NCI-H2029 treated with DMSO at 0.1 percent for 48 hours (cell line): ENCODE measurements at places on chromosomes 1 and 21.

DNA sequence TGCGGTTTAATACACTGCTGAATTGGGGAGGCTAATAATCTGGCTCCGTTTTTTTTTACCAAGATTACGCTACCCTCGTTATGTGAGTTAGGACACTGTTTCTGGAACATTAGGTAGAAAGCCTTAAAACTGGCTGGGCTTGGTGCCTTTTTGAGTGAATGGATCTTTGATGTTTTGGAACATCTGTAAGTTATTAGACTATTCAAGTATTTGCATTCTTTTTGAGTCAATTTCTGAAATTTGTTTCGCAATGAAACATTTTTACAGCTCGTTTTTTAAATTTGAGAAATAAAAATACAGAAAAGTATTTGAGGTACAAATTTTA, 106.9 kb downstream of the LTN1 start:
- no peak for DNase-seq

DNA sequence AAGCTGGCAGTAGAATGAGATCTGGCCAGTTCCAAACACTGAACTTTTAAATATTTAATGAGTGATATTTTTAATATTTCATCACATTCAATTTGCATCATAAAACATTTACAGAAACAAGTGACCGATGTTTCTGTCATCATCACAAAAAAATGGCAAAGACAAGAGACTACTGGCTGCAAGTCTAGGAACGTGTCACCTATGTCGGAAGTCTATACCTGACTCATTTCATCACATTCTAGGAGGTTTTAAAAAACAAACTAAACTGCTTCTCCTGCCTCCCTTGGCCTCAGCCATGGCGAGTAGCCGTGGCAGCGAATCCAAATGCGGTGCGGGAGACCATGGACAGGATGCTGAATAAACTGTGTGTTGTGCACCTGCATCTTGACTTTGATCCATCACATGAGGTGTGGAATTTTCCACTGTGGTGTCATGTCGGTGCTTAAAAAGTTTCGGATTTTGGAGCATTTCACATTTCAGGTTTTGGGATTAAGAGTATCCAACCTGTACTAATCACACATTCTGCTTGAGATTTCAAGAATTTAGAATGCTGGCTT, 43.1 kb downstream of the CLSTN1 start:
- no peak for DNase-seq

DNA sequence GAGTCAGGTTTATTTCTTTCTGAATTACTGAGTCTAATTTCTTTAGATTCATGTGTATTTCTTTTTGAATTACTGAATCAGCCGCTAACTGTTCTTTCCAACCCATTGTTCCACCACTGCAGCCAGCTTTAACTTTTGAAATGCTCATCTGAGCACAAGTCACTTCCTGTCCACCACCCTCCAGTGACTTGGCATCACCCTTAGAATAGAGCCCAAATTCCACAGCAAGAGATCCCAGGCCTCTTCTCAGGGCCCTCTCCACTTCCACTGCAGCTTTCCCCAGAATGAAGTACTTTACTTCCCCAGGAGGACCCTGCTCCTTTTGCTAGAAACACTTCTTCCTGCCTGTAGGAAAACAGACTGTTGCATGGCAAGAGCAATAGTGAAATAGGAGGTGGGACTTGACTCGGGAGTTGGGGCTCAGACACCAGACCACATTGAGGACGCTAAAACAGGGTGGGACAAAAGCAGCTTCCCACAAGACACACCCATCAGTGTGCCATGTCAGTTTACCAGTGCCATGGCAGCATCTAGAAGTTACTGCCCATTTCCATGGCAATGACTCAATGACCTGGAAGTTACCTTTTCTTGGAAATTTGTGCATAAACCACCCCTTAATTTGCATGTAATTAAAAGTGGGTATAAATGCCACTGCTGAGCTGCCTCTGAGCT, 56.5 kb upstream of the ADAR start:
- no peak for DNase-seq

DNA sequence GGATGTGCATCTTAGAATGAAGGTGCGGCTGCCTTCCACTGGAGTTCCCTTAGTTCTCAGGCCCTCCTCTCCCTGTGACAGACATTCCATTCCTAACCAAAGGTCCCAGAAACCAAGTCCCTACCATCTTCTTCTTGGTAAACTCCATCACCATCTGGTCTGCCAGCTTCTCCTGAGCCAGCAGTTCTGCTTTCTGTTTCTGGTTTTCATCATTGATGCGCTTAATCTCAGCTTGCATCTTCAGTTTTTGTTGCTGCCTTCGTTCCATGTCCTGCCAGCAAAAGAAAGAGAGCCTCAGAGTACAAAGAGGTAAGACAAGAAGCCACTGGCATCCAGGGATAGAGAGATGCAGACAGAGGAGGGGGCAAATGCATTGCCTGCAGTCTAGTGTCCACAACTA, 18.0 kb upstream of the VSIG8 start:
- DNase-seq, result peak; percentile 9

DNA sequence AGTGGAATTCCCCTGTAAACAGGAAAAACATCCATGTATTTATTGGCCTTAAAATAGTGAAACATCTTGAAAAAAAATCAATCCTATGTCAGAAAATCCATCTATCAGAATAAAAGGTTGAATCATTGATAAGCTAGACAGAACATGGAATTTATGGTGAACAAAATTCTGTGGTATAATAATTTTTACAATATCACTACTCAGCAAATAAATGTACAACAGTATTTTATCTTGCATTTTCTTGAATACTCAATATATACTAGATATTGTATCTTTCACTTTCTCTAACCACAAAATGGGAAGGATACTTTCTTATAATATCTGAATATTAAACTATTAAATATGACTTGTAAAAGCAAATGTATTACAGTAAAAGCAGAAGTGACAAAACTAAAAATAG, 5.7 kb upstream of the UBE4B start:
- no peak for DNase-seq

DNA sequence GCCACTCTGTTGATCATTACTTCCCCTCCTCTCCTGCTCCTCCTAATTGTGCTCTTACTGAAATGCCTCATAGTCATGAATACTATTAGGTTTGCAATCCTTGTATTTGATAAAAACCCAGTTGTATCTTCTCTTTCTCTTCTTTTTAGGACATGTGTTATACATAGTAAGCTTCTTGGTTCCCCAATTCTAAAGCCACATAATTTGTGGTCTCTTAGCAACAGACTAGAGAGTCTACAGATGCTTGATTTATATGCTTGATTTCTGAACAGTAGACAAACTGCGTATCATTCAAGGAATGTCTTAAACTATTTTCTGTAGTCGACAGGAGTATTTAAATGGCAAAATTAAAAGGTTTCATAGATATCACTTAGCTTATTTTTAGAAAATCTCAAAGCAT, 1598.9 kb downstream of the PLA2G4A start:
- no peak for DNase-seq

DNA sequence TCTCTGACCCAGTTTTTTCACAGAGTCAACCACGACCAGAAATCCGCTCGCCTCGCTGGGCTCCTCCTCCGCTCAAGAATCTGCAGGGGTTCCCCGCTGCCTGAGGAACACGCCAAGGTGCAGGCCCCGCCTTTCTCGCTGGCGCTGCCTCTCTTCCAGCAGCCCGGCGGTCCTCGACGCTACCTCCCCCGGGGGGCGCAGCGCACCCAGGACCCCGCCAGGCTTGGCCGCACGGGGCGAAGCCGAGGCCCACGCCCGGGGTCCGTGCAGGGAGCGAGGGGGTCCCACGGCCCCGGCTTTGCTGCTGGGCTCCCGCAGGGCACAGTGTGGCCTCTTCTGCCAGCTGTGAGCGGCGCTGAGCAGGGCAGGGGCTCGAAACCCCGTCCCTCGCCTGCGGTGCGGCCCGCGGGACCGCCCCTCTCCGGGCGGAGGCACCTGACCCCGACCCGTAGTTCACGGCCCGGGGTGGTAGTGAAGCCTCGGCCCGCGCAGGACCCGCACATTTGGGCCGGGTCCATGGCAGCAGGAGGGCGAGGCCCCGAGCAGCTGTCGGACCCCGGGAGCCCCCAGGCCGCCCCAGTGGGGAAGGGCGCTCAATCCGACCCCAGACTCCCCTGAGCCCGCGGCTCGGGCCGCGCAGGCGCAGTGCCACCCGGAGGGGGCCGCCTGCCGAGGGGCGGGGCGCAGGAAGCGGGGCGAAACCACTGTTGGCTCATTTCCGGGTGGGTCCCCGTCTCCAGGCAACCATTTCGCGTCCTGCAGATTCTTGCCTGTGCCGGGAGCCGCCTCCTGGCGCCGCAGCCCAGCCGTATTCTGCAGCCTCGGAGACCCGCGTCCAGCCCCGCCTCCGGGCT, 10.0 kb upstream of the MMEL1 start:
- DNase-seq, result peak; percentile 46

GRCh38 chr1:51517361-51518032, 1.6 kb downstream of the EPS15 start:
- peak; percentile 63 for DNase-seq

DNA sequence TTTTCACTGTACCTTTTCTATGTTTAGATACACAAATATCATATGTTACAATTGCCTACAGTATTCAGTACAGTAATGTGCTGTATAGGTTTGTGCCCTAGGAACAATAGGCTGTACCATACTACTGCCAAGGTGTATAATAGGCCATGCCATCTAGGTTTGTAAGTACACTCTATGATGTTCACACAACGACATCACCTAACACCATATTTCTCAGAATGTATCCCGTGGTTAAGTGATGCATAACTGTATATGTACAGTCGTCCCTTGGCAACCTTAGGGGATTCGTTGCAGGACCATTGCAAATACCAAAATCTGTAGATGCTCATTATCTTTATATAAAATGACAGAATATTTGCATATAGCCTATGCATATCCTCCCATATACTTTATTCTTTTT, 5.8 kb upstream of the SSR2 start:
- DNase-seq, result no peak

DNA sequence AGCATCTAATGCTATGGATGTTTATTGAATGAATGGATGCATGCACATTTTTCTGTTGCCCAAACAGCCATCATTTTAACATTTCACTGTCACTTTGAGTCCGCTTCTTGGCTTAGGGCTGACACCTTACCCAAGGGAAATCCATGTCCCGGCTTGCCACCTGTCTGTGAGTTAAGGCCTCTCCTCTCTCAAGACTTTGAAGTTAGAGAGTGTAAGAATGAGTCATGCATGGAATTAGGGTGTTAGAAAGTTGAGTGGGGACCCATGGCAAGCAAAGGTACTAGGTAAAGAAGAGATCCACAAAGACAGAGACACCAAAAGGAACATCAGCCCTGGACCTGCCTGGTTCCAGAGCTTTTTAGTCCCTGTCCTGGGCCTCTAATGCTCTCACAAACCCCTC, 35.1 kb downstream of the ATP1A1 start:
- no peak for DNase-seq

DNA sequence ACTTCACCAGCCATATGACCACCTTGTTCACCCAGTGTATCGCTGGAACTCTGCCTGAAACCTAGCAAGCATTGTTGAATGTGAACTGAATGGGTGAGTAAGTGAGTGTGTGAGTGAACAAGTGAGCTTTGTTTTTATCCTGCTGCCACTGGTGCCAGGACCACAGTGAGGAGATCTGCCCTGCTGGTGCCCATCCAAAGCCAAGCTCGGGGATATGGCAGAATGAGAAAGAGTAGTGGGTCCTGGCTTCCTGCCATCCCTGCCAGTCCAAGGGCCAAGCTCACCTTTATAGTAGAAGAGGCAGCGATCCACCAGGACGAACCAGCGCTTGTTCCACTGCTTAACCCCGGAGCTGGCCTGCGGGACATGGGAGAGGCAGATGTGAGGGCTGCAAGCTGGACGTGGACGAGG, 53.4 kb upstream of the GOLT1A start:
- DNase-seq, result no peak
